ENCODE measurements at places on chromosomes 11 and 22.

- DNase-seq, result no peak
- no peak overlapping the region for H3K4me3 ChIP-seq
Observed at GRCh38 chr11:114893329-114893728, 215.0 kb downstream of the NXPE2 start.

GRCh38 chr11:94655291-94655690, 88.1 kb downstream of the PIWIL4 start:
- peaks cover 9% of the 10 kb centered on the region for H3K4me1 ChIP-seq
- no peak for DNase-seq
- no peaks in the 10 kb centered on the region for H3K27me3 ChIP-seq
- no peaks in the 10 kb centered on the region for H3K36me3 ChIP-seq
- H3K27ac ChIP-seq, result no peak overlapping the region
- H3K4me3 ChIP-seq, result no peak overlapping the region

DNA sequence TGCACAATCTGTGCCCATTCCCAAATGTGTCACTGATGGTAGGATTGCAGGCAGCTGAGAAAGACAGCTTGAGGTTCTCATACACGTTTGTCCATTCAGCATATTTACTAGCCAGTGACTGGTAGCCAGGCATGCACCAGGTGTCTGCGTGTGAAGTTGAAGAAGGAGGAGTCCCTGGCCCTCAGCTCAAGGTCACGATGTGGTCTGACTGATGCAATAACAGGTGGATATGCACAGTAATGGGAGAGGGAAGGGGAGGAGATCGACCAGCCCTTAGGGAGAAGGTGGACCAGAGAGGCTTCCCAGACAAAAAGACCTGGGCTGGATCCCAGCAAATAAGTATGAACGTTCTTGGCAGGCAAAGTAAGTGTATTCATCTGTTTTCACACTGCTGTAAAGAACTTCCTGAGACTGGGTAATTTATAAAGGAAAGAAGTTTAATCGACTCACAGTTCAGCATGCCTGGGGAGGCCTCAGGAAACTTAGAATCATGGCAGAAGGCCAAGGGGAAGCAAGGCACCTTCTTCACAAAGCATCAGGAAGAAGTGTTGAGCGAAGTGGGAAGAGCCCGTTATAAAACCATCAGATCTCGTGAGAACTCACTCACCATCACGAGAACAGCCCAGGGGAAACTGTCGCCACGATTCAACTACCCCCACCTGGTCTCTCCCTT, 96.0 kb downstream of the MN1 start:
- H3K27ac ChIP-seq, result no peak overlapping the region
- H3K4me1 ChIP-seq, result no peaks in the 10 kb centered on the region
- no peak overlapping the region for H3K4me3 ChIP-seq
- no peaks in the 10 kb centered on the region for H3K36me3 ChIP-seq

GRCh38 chr11:75986966-75987365, 172.0 kb downstream of the UVRAG start:
- no peaks in the 10 kb centered on the region for H3K27me3 ChIP-seq
- no peak for DNase-seq
- H3K36me3 ChIP-seq, result no peaks in the 10 kb centered on the region
- no peak overlapping the region for H3K27ac ChIP-seq
- H3K4me1 ChIP-seq, result no peaks in the 10 kb centered on the region

- H3K36me3 ChIP-seq, result no peaks in the 10 kb centered on the region
- no peak overlapping the region for H3K4me3 ChIP-seq
- H3K27me3 ChIP-seq, result peaks cover 4% of the 10 kb centered on the region
- H3K27ac ChIP-seq, result no peak overlapping the region
- H3K4me1 ChIP-seq, result peaks cover 16% of the 10 kb centered on the region
Observed at GRCh38 chr11:14027525-14027924, 65.0 kb downstream of the SPON1 start.

DNA sequence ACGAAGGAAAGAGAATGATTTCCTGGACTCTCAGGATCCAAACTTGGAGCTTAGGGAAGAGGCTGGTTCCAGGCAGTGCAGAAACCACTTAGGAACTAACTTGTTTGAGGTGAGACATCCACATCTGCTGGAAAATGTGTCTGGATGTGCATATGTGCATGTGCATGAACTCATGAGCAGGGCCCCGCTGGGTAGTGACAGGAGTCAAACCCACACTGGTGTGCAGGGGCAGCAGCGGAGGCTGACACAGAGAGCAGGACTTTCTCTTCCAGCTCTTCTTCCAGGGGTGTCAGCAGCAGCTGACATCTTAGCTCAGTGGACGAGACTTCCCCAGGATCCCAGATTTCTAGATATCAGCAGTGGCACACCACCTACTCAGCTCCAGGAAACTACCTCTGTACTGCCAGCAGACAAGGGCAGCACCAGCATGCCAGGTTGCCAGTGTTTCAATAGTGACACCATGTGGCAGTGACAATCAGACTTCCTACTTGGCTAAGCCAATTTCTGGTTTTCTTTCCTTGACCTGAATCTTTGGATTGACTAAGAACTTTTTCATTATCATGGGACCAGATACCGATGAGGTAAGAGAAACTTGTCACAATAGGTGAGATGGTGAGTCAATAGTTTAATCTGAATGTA, 227.5 kb upstream of the ZC3H12C start:
- DNase-seq, result no peak
- H3K27me3 ChIP-seq, result no peaks in the 10 kb centered on the region
- no peaks in the 10 kb centered on the region for H3K36me3 ChIP-seq

- no peak overlapping the region for H3K4me3 ChIP-seq
- no peaks in the 10 kb centered on the region for H3K27me3 ChIP-seq
Observed at GRCh38 chr11:43377389-43377788, 18.7 kb downstream of the TTC17 start.

- H3K36me3 ChIP-seq, result no peaks in the 10 kb centered on the region
- H3K27me3 ChIP-seq, result no peaks in the 10 kb centered on the region
- no peak overlapping the region for H3K4me3 ChIP-seq
- H3K4me1 ChIP-seq, result no peaks in the 10 kb centered on the region
- H3K27ac ChIP-seq, result no peak overlapping the region
Observed at GRCh38 chr11:118804094-118804493, 13.1 kb upstream of the DDX6 start.

DNA sequence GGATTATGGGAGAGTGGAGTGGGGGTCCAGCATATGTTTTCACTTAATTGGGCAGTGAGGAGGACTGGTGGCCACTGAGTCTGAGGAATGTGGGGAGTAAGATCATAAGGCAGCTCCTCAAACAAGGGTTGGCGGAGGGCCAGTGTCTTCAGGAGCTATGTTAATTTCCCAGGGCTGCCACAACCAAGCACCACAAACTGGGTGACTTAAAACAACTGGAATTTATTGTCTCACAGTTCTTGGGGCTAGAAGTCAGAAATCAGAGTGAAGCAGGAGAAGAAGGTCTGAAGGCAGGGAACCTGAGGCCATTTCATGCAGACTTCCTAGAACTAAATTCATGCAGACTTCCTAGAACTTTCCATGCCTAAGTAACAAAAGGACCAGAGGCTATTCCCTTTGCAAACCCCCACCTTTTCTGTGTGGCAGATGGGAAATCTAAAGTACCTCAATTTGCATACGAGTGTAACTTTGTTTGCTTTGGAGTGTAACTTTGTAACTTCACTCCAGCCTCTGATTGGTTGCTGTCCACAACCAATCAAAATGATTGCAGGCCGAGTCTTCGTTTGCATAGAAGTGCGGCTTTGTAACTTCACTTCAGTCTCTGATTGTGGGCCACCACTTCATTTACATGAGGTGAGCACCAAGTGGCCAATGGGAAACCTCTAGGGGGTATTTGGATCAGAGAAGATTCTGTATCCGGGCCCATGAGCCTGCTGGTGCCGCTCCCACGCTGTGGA, 50.5 kb upstream of the ZBED5 start:
- H3K27ac ChIP-seq, result no peak overlapping the region
- no peaks in the 10 kb centered on the region for H3K27me3 ChIP-seq
- H3K4me1 ChIP-seq, result no peaks in the 10 kb centered on the region
- no peaks in the 10 kb centered on the region for H3K36me3 ChIP-seq

- DNase-seq, result no peak
- H3K27me3 ChIP-seq, result peaks cover 24% of the 10 kb centered on the region
- no peak overlapping the region for H3K27ac ChIP-seq
- H3K4me3 ChIP-seq, result no peak overlapping the region
Observed at GRCh38 chr22:19643448-19644313, 70.6 kb upstream of the SEPTIN5 start.

DNA sequence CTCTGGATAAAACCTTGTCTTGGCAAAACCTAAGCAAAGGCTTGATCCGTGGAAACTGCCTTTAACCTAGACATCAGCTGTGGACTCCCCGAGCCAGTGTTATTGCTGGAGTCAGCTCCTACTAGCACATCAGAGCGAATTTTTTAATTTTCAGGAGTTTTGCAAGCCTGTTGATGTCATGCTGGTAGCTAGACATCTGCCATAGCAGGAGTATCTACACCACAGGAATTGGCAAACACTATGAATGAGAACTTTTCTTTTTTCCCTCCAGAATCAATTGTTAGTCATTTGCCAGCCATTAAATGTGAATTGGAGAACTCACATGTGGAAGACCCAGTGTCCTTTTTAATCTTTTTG, 201.2 kb downstream of the NAV2 start:
- no peak for DNase-seq
- no peaks in the 10 kb centered on the region for H3K36me3 ChIP-seq
- H3K27me3 ChIP-seq, result no peaks in the 10 kb centered on the region
- no peak overlapping the region for H3K27ac ChIP-seq
- no peaks in the 10 kb centered on the region for H3K4me1 ChIP-seq
